Psoas muscle (tissue), 8 donors: ENCODE measurements at places on chromosomes 5 and 9. TPM values are rescaled to one million over a fixed set of nuclear protein-coding genes. Genes with fewer than 3 reads are reported as not detected.

DNA sequence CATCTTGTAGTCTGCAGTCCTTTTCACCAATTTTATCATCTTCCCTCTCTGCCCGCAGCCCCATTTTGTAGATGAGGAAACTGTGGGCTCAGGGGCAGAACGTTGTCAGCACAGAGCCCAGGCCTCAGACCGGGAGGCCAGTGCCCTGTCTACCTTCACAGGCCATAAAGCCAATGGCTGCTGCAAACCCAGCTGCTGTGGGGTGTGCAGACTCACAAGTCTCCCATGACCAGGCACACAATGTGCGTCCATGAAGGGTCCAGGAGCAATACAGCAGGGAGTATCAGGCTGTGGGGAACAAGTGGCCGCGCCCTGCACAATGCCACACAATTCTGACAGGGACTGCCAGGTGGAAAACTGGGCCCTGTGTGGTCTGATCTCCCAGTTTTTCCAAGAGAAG is 71.0 kb downstream of the COL23A1 start:
- DNase-seq = no peak

GRCh38 chr9:86099701-86100364 is 475 bp upstream of the GOLM1 start:
- no peak for DNase-seq

Gene IFNA21
- polyA plus RNA-seq = not detected

Gene CCDC192
- 0.12 TPM for polyA plus RNA-seq

Gene C5
- 0.26 TPM for polyA plus RNA-seq

GRCh38 chr9:3177936-3178335 is 334.0 kb upstream of the PUM3 start:
- DNase-seq = no peak

Gene TLR4
- polyA plus RNA-seq = 2.7 TPM

- no peak for DNase-seq
Observed at GRCh38 chr9:14205463-14205862, 108.5 kb downstream of the NFIB start.

Gene AFAP1L1
- polyA plus RNA-seq = 10.8 TPM

Gene DCTN4
- polyA plus RNA-seq = 31.5 TPM

Gene PFN3
- not detected for polyA plus RNA-seq

GRCh38 chr5:151589878-151590570 is 1.1 kb downstream of the FAT2 start:
- no peak for DNase-seq

DNA sequence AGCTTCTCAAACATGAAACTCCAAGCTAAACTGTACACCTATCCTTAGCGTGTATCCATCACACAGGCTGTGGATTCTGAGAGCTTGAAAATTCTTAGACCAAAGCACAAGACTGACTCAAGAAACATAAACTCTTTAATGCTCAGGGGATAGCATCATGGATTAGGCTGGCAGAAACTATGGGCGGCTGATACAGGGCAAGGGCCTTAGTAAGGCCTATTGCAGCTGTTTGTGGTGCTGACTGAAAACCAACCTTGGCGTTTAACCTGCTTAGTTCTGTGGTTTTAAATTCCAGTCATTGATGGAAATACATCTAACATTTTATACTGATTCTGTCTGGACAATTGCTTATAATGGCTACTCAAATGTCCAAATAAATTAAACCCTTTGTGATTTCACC is 183.7 kb downstream of the TLR4 start:
- no peak for DNase-seq

GRCh38 chr5:39224196-39224761 is 4.9 kb upstream of the FYB1 start:
- DNase-seq = peak; percentile 82

DNA sequence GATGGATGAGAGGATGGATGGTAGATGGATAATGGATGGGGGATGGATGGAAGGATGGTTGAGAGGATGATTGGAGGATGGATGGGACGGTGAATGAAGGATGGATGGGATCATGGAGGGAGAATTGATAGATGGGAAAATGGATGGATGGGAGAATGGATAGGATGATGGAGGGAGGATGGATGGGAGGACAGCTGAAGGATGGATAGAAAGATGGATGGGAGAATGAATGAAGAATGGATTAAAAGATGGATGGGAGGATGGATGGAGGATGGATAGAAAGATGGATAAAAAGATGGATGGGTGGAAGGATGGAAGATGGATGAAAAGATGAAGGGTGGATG is 218.3 kb upstream of the IER5L start:
- no peak for DNase-seq

DNA sequence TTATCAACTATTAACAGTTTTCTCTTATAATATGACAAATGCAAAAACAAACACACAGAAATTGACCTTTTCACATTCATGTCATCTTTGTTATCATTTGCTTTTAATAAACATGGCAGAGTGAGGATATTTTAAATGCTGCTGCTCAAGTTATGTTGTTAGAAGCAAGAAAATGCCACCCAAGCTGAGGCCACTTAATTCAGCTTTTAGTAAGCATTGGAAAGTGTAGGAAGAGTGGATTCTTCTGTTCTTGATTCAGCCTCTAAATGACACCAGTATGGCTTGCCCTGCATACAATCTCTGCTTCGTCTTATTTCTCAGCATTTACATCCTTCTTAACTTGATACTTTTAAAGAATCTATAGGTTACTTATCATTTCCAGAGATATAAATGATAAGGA is 420.4 kb upstream of the POU5F2 start:
- no peak for DNase-seq

- no peak for DNase-seq
Observed at GRCh38 chr9:132007371-132008025, 72.2 kb downstream of the MED27 start.
